ENCODE measurements at places on chromosomes 3 and 15.

DNA sequence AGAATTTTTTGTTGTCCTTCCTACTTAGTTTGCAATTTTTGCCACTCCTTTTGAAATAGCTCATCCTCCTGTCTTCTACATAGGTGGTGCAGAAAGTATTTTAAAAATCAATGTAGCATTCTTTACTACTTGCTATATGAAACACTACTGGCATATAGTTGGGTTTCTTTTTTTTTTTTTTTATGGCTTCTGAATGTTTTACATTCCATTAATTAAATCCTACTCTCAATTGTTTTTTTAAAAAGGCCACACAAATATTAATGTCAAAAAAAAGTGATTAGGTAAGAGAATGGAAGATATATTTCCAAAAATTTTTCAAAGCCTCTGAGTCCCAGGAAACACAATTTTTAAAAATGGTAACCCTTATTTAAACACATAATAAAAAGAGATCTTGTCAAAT lies 262.6 kb downstream of the MAGI1 start:
- DNase-seq, result no peak

DNA sequence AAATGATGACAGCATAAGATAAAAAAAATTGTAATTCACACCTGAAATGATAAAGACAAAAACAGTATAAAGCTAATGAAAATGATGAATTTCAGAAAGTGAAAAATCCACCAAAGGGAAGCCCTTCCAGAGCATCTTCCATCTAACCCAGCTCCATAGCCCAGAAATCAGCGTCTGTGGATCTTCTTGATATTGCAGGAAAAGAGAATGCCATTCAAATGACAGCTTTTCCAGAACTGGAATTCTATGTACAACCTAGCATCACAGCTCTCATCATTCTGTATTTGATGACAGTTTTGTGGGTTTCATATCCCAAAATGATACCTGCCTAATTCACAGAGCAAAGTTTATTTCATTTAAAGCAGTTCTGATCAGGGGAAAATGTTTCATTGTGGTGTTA lies 267.3 kb downstream of the FHIT start:
- no peak for DNase-seq

- DNase-seq, result no peak
These were observed 10.8 kb downstream of the MINAR1 start for GRCh38 chr15:79442911-79443310.

GRCh38 chr3:132001999-132002398 lies 32.8 kb downstream of the CPNE4 start:
- DNase-seq, result no peak

DNA sequence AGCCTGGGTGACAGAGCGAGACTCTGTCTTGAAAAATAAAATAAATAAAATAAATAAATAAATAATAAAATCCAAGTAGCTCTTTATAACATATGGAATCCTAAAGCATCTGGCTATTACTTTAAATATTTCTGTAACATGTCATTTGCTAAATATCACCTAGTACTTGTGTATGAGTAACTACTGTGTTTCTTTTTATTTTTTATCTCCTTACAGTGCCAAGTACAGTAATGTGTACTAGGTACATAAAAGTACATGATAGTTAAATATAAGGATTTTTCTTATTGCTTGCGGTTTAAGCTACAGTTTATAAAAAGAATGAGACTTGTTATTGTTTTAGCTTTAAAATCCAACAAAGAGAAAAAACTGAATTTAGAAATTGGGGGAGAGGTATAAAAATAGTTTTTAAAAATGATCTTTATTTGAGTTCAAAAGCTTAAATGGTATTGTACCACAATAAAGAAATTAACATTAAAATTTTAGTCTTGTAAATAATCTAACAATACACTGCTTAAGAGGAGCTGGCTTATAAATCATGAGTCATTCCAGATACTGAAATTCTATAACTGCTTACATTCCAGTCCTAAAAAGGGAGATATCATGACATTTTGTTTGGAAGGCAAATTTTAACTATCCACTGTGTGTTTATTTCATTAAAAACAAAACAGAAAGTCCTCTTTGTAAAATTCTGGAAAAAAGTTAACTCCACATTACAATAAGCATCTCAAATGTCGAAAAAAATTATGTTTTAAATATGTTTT lies 73.1 kb downstream of the FGF7 start:
- no peak for DNase-seq

- no peak for DNase-seq
These were observed 185.2 kb upstream of the CFAP20DC start for GRCh38 chr3:59234884-59235633.

DNA sequence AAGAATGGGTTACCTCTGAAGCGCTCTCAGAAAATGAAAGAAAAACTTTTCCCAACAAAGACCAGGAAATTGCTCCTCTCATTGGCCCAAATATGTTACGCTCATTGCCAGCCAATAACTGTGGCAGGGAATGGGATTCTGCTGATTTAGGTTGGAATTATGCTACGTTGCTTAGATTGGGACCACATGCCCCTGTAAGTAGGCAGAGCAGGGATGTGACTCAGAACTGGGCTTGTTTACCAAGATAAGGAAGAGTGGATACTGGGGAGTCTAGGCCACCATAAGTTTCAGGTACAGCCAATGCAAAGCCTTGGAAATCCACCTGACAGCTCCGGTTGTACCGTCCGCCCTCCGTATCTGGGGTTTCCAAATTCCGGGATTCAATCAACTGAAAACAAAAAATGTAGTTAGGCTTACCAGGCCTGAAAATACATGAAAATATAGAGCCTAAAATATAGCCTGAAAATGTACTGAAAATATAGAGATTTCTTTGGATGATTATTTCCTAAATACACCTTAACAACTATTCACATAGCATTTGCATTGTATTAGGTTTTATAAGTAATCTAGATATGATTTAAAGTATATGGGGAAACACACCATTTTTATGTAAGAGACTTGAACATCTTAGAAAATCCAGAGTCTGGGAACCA lies 1.5 kb upstream of the TCF12 start:
- DNase-seq, result no peak

- no peak for DNase-seq
These were observed 118.0 kb upstream of the MEF2A start for GRCh38 chr15:99447497-99448371.

DNA sequence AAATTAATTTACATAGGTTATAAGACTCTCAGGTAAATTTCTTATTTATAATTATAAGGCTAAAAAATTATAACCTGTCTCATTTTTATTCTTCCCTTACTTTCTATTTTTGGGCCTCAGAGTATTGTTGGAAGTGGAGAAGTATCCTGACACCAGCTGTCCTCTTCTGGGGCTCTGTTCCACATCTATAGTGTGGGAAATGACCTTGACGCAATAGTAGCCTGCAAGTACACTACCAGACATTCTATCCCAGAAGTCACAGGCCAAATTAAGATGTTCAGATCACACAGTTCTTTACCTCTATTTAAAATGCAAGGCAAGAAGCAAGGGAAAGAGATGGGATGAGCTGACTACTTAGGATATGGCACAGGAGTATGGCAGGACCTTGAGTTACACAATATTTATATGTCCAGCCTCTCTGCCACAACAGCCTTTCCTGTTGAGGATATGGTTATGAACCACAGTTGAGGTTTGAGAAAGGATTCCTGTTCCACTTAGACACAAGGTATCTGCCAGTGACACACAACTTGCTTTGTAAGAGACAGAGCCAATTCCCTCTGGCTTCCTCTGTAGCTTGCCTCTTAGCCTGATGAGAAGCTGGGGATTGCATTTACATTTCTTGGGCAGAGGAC lies 158.0 kb upstream of the IL12A start:
- no peak for DNase-seq

DNA sequence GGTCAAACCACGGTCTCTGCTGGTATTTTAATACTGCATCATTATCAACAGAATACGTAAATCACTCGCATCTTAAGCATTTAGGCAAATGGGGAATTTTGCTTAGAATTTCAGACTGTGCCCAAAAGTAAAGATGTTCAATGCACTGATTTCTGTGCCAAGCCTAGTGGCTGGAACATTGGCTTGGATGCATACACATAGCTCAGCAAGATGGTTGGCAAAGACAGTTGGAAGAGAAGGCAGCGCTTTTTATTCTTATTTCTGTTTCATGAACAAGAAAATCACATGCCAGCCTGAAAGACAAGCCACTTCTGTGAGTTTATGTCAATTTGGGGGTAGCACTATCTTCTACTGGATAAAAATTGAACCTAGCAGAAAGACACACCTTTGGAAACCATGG lies 15.1 kb downstream of the MECOM start:
- DNase-seq, result no peak

GRCh38 chr3:177916461-177916860 lies 619.8 kb upstream of the KCNMB2 start:
- DNase-seq, result no peak

GRCh38 chr3:176415661-176416295 lies 781.5 kb downstream of the TBL1XR1 start:
- no peak for DNase-seq

- DNase-seq, result no peak
These were observed 21.3 kb downstream of the UBA5 start for GRCh38 chr3:132681421-132681820.

- no peak for DNase-seq
These were observed at the start of gene NTRK3 for GRCh38 chr15:88256279-88257230. TSS of gene NTRK3 (minus strand) at chr15:88256739. CDS start at chr15:88256153, 586 bp downstream.

DNA sequence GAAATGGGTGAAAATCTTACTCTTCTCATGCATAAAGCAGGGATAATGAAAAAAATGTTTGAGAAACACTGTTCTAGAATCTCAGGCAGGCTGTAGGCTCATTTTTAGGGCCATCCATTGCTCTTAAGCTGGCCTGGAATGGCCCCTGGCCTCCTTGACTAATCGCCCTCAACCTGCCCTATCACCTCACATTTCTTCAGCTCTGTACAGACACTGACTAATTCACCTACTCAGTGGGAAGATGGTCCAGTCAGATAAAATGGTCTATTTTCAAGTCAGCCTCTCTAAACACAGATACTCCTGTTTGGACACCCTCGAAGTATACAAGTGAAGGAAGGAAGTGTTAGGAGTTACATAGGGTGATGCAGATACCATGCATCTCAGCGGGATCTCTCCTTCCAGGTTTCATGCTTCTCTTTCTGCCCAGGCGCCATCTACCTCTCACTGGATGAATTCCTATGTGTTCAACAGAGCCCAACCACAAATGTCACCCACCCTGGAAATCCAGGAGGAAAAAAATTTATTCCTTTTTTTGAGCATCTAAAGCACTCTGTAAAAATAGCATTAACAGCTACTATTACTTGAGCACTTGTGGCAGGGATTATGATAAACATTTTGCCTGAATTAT lies 12.1 kb downstream of the FMN1 start:
- DNase-seq, result no peak

DNA sequence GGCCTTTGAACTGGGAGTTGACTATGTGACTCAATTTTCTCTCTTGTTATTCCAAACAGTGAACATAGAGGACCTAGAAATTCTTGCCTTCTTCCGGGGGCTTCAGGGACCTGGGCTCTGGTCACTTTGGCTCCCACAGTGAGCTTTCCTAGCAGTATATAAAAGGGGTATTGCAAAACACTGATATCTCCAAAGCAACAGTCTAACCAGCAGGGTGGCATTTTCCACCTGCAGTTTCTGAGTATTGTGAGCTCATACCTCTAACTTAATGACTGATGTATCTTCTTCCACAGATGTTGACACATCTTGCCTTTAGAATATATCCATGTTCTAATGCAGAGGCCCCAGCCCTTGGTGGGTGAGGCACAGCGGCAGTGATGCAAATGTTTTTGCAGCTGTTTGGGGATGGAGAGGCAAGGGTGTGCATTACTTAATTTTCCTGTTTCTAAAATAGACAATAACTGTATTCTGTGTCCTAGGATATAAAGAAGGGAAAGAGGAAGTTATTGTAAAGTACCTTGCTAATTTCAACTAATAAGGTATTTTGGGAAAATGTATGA lies 45.7 kb upstream of the ADGRG7 start:
- no peak for DNase-seq

DNA sequence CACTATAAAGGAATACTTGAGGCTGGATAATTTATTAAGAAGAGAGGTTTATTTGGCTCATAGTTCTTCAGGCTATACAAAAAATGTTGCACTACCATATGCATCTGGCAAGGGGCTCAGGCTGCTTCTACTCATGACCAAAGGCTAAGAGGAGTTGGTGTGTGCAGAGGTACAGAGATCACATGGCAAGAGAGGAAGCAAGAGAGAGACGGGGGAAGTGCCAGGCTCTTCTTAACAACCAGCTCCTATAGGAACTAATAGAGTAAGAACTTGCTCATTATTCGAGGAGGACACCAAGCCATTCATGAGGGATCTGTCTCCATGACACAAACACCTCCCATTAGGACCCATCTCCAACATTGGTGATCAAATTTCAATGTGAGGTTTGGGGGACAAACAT lies 6.0 kb upstream of the FNDC3B start:
- DNase-seq, result no peak

DNA sequence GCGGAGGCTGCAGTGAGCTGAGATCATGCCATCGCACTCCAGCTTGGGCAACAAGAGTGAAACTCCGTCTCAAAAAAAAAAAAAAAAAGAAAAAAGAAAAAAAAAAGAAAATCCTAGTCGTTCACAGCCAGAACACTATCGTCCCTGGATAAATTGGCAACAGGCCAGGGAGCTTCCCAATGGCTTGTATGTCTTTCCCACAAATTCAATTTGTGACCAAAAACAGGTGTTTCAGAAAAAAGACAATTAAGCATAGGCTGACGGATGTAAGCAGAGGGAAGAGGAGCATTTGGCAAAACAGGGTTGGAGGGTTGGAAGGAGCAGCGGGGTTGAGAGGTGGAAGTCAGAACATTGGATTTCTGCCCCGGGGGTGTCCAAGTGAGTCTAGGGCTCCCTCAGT lies 8.5 kb downstream of the EPB42 start:
- DNase-seq, result no peak

GRCh38 chr3:108098003-108098370 lies 7.2 kb upstream of the CD47 start:
- no peak for DNase-seq

- no peak for DNase-seq
These were observed 349.2 kb upstream of the CCDC54 start for GRCh38 chr3:107028086-107028485.

DNA sequence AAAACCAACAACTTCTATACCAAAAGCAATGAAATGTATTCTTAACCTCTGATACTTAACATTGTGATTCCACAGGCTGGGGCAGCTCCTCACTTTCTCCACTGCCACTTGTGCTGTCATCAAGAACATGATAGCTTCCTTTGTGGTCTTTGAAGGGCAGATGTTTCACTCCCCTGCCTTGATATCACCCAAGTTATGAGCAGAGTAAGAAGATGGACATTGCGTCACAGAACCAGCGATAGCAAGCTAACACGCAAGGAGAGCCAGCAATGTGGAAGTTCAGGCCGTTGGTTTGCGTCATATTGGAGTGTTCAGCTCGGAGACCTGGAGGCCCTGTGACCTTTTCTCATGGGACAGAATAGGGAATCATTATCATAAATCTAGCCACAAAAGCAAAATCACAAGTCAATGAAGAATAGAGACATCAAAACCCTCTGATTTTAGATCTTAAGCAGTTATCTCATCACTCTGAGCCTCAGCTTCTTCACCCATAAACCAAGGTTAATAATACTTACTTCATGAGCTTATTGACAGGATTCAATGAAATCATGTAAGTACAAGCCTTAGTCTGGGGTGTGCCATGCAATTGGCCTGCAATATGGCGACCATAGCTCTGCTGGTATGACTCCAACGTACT lies 183.8 kb upstream of the THBS1 start:
- no peak for DNase-seq
